Smooth muscle cell of trachea (primary cell): ENCODE measurements at places on chromosomes 6 and 20. TPM values are rescaled to one million over a fixed set of nuclear protein-coding genes. Genes with fewer than 3 reads are reported as not detected.

KHDC1L gene
- total RNA-seq: not detected in 2 replicates

PLG gene
- not detected in 2 replicates for total RNA-seq

GSTA2 gene
- total RNA-seq: not detected in 2 replicates

THBD gene
- total RNA-seq: 27.3 and 37.7 TPM in 2 replicates

PRDM13 gene
- not detected in 2 replicates for total RNA-seq

PIGT gene
- 26.5 and 56.1 TPM in 2 replicates for total RNA-seq

CNR1 gene
- total RNA-seq: not detected in 2 replicates

C2 gene
- total RNA-seq: 2.8 and 13.1 TPM in 2 replicates

TREM1 gene
- total RNA-seq: 0.50 TPM in 1 of 2 replicates, not detected in the other
